ENCODE measurements at places on chromosomes 13 and 19.
A peak's percentile ranks its signal among the peaks of the same experiment; 100 is the strongest.

DNA sequence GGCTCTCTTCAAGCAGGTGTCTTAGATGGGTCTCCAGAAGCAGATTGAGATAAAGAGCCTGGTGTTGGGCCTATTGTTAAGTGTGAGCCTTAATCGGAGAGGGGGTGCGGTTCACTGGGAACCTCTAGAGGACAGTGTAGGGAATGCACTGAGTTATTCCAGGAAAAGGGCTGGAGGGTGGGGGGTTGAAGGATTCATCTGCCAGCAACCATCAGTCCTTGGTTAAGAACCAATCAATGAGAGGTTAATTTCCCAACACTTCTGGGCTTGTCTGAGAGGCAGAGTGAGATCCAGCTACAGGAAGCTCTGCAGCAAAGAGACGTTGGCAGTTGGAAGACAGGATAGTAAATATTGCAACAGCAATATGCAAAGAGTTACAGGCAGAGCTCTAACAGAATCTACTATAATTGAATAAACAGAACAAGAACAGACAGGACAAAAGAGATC lies 28.7 kb downstream of the CYP4F2 start:
- no peak for DNase-seq

- DNase-seq: no peak
Measured at GRCh38 chr13:33233547-33233946, 52.0 kb downstream of the STARD13 start.

- no peak for DNase-seq
Measured at GRCh38 chr19:46976845-46977320, 42.8 kb upstream of the NPAS1 start.

DNA sequence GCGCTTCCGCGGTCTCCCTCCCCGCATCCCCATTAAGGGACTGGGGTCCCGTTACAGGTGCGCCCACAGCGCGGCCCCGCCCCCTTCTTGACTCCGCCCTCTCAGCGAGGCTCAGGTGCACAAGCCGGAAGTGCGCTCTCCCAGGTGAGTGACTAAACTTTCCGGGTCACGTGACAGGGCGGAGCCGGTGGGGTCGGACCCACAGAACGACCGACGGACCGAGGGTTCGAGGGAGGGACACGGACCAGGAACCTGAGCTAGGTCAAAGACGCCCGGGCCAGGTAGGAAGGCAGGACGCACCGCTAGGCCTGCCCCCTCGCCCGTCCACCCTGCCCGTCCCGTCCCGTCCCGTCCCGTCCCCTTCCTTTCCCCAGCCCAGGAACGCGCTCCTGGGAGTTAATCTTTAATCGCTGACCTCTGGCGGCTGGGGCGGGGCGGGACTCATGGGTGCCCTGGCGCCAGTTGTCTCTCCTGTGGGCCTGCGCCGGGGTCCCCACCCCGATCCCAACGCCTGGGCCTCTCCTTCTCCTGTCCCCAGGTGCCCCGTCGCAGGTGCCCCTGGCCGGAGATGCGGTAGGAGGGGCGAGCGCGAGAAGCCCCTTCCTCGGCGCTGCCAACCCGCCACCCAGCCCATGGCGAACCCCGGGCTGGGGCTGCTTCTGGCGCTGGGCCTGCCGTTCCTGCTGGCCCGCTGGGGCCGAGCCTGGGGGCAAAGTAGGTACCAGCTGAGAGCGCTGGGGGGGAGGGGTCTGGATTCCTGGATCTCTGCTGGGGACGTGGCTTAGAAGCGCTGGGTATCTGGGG lies at the start of gene CRB3:
Gene CRB3 (plus strand): TSS at position 202 of the 804 bp plus-strand sequence. CDS start 431 bp downstream, at position 633.
- no peak for DNase-seq

- DNase-seq: no peak
Measured at GRCh38 chr19:58429745-58430144, 10.2 kb downstream of the ZNF132 start.

DNA sequence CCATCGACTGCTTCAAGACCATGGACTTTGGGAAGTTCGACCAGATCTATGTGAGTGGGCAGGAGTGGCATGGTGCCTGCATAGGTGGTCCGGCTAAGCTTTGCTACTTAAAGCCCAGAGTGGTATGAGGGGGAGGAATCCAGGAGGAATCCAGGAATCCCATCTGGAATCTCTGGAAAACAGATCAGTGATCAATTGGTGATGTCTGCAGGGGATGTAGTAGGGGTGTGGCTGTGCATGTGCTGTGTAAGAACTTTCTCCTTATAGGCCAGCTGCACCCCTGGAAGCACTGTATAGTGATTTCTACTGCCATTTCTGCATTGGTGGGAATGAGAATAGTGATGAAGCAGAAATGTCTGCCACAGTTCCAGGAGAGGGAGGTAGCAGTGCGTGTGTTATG lies 23.6 kb downstream of the PNPLA6 start:
- DNase-seq: no peak

- peak; percentile 81 for DNase-seq
Measured at GRCh38 chr19:48351341-48351752, 12.4 kb downstream of the TMEM143 start.

DNA sequence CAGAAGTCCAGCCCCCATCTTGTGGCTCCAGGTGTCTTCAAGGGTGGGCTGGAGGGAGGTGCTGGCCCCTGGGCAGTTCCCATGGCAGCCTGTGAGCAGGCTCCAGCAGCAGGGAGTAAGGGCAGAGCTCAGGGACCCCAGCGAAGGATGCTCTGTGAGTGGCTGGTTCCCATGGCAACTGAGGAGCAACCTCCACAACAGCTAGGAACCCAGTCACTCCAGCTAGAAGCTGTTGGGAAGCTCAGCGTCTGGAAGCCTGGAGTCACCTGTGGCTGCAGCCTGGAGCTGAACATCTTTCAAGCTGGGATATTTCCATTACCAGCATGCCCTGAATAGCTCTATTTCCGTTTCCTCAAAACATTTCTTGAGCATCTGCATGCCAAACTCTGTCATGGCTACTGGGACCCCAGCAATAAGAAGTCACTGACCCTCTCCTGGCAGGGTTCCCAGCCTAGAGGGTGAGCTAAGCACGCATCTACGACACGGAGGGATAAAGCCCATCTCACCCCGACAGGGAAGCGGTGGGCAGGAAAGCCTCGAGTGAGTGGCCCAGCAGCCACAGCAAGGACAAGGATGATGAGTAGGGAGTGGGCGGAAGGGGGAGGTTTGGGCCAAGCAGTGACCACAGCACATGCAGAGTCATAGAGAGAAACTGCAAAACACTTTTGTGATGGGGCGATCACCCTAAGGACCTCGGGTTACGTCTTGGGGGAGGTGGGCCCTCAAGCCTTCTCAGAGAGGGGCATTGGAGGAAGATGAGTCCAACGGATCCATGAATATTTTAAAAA lies 52.6 kb downstream of the ALOX5AP start:
- DNase-seq: no peak

- DNase-seq: no peak
Measured at GRCh38 chr19:10713317-10713716, 4.6 kb upstream of the DNM2 start.

DNA sequence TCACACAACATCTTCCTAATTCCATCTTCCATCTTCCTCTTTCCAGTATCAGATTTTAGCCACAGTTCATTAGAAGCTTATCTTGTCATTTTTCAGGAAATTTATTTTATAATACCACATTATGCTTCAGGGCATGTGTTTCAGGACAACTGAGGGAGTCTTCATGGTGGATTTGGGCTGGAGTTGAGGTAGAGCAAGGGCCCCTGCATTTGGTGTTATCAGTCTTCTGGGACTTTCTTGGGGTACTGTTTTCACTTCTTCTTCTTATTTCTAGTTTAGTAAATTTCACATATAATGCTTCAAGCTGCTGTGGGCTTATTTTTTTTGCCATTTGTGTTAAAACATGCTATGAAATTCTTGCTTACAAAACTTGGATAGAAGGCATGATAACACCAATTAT lies 188.7 kb downstream of the LHFPL6 start:
- no peak for DNase-seq

DNA sequence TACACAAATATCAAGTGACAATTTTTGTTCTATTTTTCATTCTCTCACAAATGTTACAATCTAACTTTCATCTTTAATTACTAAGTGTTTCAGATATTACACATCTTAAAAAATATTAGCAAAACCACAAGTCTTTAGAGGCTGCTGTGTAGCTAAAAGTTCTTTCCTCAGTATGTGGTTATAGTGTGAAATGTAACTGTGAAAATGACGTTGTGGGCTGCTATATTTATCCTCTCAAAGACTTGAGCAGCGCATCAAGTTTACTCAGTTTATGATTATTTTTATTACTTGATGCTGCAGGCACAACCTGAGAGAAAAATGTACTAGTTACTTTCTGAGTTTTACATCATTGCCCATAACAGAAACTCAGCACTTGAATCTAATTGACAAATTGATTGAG lies 2860.6 kb upstream of the PCDH20 start:
- no peak for DNase-seq

DNA sequence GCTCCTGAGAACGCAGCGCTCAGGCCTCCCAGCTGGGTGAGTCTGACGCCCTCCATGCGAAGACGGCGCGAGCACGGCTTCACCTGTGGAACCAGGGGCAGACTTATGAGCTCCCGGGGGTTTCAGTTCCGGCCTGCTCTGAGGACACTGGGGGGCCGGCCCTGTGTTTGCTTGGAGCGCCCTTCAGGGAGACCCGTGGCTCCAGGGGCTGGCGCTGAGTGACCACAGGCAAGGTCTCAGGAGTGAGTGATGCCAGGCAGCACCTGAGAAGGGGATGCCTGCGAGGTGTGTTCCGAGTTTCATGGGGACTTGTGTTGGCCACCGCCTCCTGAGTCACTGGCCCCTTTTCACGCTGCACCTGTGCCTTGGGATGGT lies 4.5 kb downstream of the MCF2L start:
- no peak for DNase-seq

- no peak for DNase-seq
Measured at GRCh38 chr13:33727297-33728083, 90.5 kb upstream of the RFC3 start.

DNA sequence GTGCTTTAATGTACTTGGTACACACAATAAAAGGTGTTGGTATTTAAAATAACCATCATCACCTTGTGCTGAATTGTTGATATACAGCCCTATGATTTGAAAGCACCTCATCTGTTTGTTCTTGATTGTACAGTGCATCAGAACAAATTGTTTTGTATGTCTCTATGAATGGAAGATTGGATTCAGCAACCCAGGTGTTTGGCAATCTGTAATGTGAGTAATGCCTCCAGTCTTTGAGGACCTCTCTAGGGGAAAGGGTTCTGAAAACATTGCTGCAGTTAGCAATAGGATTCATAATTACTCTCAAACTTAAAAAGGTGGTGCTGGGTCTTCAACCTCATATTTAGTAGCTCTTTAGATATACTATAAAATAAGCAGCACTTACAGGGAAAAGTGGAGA lies 341.8 kb downstream of the OXGR1 start:
- DNase-seq: no peak

DNA sequence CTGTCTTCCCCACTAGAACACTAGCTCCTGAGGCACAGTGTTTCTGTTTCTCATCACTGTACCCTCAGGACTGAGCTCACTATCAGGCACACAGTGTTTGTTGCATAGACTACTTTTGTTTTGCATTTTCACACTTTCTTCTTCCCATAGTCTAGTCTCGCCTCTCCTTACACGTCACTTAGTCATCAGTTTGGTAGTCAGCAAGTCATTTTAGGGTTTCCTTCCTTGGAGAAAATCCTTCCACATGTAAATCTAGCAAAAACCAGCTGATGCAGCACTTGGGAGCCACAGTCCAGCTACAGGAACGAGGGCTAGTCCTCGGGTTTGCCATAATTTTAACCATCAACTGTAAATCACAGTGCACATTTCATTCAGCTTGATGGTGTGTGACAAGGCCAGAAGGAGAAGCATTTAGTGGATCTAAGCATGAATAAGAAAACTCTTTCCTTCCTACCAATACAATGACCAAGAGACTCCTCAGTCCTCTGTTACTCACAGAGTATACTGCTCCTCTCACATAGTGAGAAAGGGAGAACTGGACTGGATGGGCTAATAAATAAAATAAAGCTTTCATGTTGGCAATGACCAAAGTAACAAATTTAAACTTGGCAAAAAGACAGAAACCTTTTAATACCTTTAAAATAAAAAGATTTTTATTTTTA lies 221.0 kb downstream of the KLF12 start:
- DNase-seq: no peak

DNA sequence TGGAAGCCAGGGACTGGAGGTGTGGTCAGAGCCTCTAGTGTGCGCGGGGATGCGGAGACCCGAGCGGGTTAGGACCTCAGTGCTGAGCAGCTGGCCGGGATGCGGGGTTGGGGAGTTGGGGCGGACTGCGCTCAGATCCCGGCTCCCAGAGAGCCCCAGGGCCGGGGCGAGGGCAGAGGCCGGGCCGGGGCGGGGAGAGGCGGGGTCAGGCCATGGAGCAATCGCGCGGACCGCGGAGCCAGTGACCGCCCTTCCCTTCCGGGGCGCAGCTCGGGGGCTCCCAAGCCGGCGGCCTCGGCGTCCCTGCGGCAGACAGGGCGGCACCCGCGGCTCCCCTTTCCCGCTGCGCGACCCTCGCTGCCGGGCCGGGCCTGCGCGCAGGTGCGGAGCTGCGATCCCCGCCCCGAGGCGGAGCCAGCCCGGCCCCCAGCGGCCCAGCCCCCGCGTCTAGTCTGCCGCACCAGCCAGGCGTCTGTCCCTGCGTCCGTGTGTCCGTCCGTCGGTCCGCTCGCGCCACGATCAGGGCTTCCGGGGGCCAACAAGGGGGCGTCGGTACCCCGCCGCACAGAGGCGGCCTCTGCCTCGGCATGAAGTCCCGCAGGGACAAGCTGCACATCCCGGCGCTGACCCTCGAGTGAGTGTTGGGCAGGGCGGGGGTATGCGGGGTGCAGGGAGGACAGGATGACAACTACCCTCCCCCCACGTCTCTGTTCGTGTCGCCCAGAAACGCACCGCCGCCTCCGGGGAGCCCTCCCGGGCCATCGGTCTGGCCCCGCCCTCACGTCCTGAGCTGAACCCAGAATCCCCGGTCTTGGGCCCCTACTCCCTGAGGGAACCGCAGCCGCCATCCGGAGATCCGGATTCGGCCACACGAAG lies 12.4 kb downstream of the MAST3 start:
- no peak for DNase-seq

- no peak for DNase-seq
Measured at GRCh38 chr13:81639984-81640582, 1299.2 kb upstream of the SPRY2 start.

GRCh38 chr13:24725379-24725778 lies 38.6 kb upstream of the RNF17 start:
- no peak for DNase-seq

GRCh38 chr13:51673165-51673564 lies 88.9 kb downstream of the WDFY2 start:
- DNase-seq: no peak

DNA sequence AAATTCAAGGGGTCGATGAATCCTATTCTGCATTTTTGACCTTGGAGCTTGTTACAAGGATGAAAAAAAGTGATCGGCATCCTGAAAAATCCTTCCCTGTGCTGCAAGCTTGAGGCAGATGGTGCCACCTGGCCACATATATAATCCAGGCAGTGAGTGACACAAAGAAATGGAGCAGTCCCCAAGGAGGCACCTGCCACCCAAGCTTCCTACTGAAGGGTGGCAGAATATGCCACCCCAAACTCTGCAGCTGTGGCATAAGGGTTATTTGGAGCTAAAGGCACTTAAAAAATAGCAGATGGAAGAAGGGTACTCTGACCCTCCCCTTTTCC lies 15.4 kb downstream of the TMEM272 start:
- no peak for DNase-seq

GRCh38 chr19:3033595-3034405 lies 4.7 kb upstream of the TLE2 start:
- no peak for DNase-seq

- DNase-seq: no peak
Measured at GRCh38 chr19:51550848-51551672, 19.6 kb upstream of the SIGLEC6 start.

- no peak for DNase-seq
Measured at GRCh38 chr13:43360892-43361610, 337.7 kb downstream of the DNAJC15 start.

- no peak for DNase-seq
Measured at GRCh38 chr13:47310401-47310800, 413.5 kb upstream of the HTR2A start.

- DNase-seq: no peak
Measured at GRCh38 chr13:20487927-20488326, 37.7 kb downstream of the CRYL1 start.
